ENCODE measurements at places on chromosomes 3 and 15.
A peak's percentile ranks its signal among the peaks of the same experiment; 100 is the strongest.

- DNase-seq: no peak
Measured at GRCh38 chr3:30199096-30199759, 407.2 kb upstream of the TGFBR2 start.

- DNase-seq: no peak
Measured at GRCh38 chr15:88394553-88395145, 72.5 kb downstream of the MRPL46 start.

GRCh38 chr3:110544730-110545129 lies 526.9 kb upstream of the NECTIN3 start:
- DNase-seq: no peak

DNA sequence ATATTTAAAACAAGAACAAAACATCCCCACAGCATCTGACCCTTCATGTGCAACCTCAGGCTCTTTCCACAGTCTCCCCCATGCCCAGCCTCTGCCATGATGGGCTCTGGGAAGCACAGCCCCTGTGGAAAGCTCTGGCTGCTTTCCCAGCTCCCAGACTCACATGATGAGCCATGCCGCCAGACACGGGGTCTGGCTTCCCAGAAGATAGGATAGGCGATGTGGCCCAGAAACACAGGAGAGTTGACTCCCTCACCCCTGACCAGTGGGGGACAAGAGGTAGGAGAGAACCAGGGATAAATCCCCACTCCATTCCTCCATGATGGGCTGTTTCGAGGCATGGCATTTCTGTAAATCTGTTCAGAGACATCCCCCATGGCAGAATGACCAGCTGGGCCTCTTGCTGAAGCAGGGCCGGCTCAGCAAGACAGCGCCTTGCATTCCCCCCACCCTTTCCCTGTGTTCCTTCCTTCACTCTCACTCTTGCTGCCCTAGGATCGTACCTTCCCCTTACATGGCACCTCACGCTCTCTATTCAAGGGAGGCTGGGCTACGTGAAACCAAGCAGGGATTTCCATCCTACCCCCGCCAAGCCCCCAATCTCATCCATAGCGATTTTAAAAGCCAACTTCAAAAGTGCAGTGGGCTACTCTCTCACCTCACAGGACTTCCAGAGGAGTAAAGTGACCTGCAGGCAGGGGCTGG lies 192.4 kb downstream of the ABHD5 start:
- DNase-seq: no peak

GRCh38 chr3:146163584-146163983 lies 2.6 kb upstream of the PLOD2 start:
- no peak for DNase-seq

DNA sequence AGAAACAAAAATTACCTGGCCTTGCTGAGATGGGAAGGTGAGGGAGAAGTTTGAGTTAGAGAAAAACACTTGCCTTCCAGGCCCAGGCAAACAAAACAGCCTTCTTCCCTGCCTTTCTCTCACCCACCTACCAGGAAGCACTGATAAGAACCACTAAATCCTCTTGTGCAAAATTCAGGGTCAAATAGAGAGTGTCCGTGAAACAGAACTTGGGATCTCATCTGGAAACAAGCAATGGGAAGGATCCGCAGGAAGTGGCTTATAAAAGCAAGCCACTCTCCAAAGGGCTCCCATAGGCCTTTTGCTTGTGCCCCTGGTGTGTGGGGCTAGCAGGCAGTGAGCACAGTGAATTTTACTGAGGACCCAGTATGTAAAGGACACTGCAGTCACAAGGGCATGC lies 11.0 kb downstream of the ADAMTS9 start:
- no peak for DNase-seq

DNA sequence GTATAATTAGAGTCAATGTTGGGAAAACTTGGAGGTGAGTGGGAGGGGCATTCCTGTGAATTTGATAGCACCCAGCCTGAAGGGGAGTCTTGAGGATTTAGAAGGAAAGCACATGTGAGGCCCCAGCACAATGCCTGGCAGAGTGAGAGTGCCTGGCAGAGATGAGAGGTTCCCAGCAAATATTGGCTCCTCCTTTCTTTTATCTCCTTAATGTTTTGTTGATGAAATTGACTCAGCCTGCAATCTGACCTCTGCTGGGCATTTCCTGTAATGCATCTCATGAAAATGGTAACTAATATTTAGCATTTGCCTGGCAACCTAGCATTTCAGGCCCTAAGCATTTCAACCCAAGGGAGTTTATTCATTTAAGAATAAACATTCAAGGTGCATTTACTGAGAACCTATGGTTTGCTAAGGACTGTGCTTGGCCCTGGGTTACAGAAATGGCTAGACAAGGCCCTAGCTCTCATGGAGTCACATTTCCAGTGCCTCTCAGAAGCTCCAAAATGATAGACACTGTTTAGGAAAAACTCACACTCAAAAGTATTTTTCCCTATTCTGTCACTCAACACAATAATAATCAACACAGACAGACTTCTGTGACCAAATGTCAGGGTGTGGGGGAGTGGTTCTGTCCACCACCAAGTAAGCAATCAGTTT lies 19.0 kb downstream of the PDHB start:
- no peak for DNase-seq

DNA sequence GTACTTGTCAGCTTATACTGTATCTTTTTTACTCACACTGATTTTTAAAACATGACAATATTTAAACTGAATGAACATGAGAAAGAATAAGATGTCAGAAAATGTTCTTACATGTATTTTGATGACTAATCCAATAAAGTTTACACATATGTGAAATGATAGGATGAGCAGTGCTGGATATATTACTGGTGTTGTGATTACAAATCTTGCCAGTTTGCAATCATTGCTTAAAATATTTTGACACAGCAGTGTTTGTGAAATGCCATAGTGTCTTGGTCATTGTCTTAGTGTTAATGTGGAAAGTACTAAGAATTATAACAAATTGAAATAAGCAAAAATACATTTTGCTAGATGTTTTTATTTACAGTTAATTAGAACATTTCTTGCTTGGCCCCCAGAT lies 118.7 kb upstream of the MLF1 start:
- no peak for DNase-seq

GRCh38 chr3:48130321-48130904 lies 57.8 kb downstream of the CDC25A start:
- no peak for DNase-seq

GRCh38 chr15:96345560-96346399 lies 15.3 kb downstream of the NR2F2 start:
- no peak for DNase-seq

GRCh38 chr3:117898722-117899522 lies 1135.7 kb downstream of the IGSF11 start:
- no peak for DNase-seq

DNA sequence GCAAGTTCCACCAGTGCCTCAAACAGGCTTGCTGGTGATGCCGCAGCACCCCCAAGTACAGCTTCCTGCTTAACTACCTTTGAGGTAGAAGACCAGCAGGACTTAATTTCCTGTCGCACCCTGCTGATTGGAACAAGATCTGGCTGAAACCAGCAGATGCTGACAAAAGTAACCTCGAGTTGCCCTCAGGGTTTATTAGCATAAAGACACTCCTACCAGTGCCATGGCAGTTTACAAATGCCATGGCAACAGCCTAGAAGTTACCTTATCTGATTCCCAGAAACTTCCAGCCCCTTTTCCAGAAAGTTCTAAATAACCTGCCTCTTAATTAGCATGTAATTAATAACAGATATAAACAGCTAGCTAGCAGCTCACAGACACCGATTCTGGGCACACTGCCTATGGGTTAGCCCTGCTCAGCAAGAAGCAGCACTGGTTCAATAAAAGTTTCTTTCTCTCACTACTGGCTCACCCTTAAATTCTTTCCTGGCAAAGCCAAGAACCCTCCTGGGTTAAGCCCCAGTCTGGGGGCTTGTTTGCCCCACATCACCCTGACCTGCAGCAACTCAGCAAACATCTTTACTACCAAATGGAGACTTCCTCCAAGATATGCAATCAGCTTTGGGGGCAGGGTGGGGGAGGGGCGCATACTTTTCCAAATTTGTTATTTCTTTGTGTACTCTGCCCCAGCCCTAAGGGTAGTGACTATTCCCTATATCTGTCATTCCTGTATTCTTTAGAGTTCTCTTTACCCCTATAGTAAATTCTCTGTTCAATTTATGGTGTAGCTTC lies 54.2 kb downstream of the MAP4 start:
- peak; percentile 19 for DNase-seq

- no peak for DNase-seq
Measured at GRCh38 chr3:189712906-189713483, 81.8 kb downstream of the TP63 start.

GRCh38 chr3:195048059-195048905 lies 222.7 kb downstream of the XXYLT1 start:
- DNase-seq: no peak

DNA sequence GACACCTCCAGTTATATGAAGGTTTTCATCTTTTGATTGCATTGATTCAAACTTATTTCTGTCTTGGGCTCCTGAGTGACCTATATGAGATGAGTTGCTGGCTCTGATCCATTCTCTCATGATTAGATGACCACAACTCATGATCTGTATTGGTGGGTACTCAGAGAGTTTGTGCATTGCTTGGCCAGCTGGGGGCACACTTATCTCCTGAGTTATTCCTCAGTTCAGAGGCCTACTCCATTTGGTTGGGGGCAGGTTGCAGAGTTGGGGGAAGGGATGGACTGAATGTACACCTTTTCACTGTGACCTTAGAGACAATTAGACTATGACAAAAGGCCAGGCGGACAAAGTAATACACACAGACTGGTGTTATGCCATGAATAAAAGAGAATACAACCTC lies 166.2 kb upstream of the SEMA6D start:
- DNase-seq: no peak

GRCh38 chr3:133895208-133896001 lies at the start of gene RAB6B:
Gene RAB6B (minus strand): TSS chr3:133895882. CDS start chr3:133895466, 416 bp downstream.
- DNase-seq: no peak

- no peak for DNase-seq
Measured at GRCh38 chr15:32859251-32859650, 141.4 kb downstream of the GREM1 start.

DNA sequence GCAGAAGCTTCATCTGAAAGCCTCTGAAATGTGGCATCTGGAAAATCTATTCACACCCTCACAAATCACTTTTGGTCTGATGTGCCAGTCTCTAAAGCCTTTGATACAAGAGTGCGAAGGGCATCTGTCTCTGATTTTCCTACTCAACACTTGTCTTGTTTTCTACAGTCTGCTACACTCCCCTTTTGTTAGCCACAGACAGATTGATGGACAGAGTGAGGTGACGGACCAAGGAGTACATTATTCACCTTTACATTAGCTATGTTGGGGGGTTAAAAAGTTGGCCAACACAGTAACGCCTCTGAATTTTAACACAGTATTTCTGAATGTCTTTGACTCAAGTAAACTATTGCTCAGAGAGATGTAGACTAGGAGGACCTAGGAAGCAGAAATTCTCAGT lies 63.1 kb downstream of the TNIK start:
- DNase-seq: no peak

DNA sequence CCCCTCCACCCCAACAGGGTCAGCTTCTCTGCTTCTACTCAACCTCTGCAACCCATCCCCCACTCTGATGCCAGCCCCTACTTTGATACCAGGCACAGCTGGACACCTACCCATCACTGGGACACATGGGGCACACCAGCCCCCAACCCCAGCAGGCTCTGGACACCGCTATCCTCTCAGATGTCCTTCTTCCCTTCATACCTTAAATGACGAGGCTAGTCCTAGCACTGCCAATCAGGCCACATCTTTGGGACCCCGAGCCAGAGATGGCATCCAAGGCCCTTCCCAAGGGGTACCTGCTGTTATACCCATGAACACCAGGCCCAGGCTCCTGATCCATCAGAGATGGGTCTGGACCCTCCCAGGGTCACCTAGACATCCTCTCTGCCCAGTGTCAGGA lies 10.6 kb downstream of the POC1A start:
- no peak for DNase-seq

- DNase-seq: no peak
Measured at GRCh38 chr15:37059086-37059485, 41.3 kb downstream of the MEIS2 start.

DNA sequence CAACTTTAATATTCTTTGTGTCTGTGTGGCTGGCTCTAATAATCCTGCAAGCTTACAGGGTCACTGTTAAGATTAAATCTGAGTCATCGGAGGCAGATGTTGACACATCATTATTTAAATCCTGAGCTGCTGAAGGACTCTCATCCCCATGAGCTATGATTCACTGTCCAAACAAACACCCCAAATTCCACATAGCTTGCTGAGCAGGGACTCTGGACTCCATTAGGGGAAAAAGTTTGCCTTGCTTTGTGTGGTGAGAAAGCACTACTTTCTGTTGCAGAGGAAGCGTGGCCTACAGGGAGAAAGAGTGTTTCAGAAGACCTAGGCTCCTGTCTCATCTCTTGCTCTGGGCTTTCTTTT lies 213.7 kb downstream of the PDCD6IP start:
- peak; percentile 88 for DNase-seq

DNA sequence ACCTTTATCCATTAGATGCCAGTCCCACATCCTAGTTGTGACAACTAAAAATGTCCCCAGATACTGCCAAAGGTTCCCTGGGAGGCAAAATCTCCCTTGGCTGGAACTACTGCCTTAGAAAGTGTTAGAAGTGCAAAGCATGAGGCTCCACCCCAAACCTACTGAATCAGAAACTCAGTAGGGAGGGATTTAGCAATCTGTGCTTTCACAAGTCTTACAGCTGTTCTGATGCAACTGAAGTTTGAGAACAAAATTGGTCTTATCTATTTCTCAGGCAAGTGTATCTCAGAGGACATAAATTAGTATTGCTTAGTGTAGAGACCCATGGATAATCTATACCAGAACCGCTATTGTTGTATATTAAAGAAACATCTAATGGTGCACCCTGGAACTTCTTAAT lies 70.2 kb downstream of the CLDN1 start:
- peak; percentile 61 for DNase-seq

DNA sequence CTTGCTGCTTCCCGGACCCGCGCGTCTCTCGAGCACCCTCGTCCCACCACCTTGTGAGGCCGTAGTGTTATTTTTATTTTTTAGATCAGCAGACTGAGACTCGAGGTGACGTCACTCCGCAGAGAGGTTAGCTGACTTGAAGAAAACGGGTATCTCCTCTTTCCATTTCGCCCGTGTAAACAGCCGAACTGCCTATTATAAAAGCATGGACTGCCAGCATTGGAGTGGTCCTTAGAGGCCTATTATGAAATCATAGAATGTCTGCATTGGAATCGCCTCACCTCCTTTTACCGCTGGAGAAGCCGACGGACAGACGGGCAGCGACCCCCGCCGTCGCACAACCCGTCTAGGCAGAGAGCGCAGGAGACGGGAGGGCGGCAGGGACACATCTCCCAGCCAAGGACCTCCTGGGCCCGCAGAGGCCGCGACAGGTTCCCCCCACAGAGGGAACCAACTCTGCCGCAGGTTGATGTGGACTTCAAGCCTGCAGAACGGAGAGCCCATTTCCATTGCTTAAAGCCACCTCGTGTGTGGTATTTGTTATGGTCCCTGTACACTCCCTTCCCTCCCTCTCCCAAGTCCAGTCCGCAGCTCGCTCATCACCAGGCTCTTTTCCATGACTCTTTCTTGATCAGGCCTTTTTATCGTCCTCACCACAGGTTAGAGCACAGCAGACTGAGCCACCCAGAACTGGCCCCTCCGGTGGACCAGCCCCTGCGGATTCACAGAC lies 540 bp upstream of the PPP1R2 start:
- DNase-seq: no peak
